Osteocyte (in vitro differentiated cells): ENCODE measurements at places on chromosomes 4 and X.
A peak's percentile ranks its signal among the peaks of the same experiment; 100 is the strongest.

DNA sequence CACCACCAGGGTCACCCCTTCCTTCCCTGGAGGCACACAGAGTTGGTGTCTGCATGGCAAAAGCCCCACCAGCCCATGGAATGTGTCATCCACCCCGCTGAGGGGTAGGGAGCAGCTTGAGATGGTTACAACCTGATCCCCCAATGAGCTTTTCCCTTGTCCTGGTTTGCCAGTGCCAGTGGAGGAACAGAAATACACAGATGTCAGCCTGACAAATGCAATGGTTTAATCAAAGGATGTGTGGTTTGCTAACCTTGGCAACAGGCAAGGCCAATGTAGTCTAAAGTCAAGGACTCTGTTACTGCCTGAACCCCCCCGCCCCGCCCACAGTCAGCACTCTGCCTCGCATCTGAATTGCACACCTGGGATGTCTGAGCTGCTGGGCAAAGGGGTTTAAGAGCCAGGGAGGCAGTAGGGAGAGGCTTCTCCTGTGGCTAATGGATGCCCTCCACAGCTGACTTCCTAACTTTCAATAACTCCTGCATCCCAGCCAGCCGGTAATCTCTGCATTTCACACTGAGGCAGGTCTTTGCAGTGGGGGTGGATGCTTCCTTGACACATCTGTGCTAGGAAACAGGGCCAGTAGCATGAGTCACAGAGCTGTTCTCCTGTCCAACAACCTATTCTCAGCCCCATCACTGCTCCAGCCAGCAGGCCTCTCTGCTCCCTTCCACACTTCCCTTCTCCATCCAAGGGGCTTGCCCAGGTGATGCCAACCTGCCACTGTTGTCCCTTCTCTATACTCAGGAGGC, 137.5 kb downstream of the AMMECR1 start:
- peak; percentile 67 for DNase-seq

- DNase-seq = no peak
These were observed 35.1 kb downstream of the ENPEP start for GRCh38 chr4:110510955-110511544.

- no peak for DNase-seq
These were observed 5.0 kb downstream of the ARMCX5 start for GRCh38 chrX:102604327-102604726.

- no peak for DNase-seq
These were observed 45.4 kb downstream of the CXorf58 start for GRCh38 chrX:23952984-23953907.

DNA sequence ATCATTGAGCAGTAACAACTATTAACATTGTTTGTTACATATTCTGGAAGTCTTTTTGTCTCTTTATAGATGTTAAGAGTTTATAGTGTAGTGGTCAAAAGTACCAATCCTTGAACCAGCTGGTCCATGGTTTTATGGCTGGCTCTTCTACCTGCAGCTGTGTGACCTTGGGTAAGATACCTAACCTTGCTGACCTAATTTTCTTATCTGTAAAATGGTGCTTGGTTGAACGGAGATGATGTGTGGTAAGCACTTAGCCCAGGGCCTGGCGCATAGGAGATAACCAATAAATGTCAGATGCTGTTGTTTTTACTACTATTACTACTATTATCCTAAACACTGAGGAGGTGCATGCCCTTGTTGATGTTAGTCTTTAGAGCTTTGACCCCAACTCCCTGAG, 116.6 kb downstream of the TMEM164 start:
- DNase-seq = no peak

- no peak for DNase-seq
These were observed 425.2 kb upstream of the RASGEF1B start for GRCh38 chr4:81896936-81897335.

DNA sequence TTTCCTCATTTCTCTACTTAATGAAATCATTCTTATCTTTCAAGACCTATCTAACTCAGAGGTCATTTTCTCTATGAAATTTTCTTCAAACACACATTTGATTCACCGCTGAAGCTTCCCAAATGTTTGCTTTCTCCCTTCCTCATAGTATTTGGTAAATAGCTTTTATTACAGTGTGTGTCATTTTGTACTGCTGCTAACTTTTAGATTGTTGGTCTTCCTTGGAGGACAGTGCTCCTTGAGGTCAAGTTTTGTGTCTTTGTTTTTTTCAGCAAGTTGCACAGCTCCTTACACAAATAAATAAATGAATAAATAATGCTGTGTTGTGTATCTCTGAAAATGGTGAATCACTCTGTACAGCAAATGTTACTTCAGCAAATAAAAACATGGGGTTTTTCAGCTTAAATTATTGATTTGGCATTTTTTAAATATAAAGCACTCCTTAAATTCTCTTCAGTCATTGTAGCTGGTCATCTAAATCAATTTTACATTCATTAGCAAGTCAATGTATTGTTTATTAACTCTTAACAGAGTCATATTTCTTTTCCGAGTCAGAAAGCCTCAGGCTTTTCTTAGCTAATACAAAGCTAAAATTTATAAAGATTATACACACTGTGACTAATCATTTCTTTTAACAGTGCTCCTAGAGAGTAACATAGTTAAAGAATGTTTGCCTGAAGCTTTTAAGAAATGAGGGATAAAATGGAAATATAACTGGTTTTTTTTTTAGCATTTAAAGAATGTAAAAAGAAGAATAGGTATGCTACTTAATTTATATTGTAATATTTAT, 30.1 kb upstream of the MAD2L1 start:
- no peak for DNase-seq

- no peak for DNase-seq
These were observed 6.4 kb upstream of the VAMP7 start for GRCh38 chrX:155874571-155875244.

DNA sequence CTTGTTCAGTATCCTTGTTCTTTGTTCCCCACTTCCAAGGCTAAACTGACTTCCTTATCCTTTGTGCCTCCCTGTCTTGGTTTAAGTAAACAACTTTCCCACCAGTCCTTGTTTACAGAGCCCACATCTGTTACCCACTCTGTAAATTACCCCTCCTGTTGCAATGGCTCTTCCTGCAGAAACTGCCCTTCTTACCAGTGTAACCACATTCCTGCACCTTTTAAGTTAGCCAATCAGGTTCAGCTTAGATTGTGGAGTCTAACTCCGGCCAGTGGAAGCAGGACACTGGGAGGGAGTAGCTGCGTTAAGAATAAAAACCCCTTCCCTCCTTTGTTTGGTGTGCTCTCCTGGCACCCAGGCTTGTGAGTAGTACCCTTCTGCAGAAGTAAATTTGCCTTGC, 360.9 kb downstream of the PRDM5 start:
- no peak for DNase-seq

DNA sequence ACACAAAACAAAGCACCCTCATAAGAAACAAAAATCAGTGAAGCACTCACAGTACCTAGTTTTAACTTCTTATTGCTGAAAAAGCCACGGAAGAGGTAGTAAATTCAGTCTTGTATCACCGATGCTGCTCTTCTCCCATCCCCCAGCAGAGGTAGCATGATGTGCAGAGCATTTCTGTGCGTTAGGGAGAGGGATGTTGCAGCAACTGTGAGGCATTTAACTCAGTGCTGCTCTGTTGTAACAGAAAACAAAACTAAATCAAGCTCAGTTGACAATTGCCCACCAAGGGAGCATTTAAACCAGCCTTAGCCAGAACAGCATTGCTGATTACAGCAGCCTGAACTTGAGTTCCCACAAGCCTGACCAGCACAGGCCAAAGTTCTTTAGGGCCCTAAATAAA, 1279.7 kb upstream of the ADGRL3 start:
- DNase-seq = no peak

GRCh38 chr4:20868108-20868507, 167.8 kb downstream of the PACRGL start:
- DNase-seq = no peak
